ENCODE measurements at places on chromosomes 6 and 20. TPM values are rescaled to one million over a fixed set of nuclear protein-coding genes. Genes with fewer than 3 reads are reported as not detected.

KATNA1 gene
- 8.8 TPM for polyA plus RNA-seq

TMC2 gene
- polyA plus RNA-seq: not detected

SSTR4 gene
- not detected for polyA plus RNA-seq

- DNase-seq: no peak
Measured at GRCh38 chr20:3686867-3687321, 5.1 kb upstream of the ADAM33 start.

ZBTB9 gene
- polyA plus RNA-seq: 9.9 TPM

DNA sequence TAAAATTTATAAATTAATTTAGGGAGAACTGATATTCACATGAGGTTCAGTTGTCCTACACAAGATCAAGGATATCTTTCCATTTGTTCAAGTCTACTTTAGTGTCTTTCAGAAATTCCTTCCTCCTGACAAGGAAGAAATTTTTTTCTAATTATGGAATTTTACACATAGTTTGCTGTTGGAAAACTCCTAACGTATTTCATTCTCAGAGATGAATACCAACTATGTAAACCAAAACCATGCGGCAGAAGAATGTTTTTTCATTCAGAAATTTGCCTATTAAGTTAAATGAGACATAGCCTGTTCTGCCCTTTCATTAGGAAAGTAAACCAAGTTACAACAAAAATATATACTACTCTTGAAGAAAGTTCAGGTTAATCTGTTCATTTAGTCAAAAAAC, 111.2 kb upstream of the PRDM1 start:
- no peak for DNase-seq

DNA sequence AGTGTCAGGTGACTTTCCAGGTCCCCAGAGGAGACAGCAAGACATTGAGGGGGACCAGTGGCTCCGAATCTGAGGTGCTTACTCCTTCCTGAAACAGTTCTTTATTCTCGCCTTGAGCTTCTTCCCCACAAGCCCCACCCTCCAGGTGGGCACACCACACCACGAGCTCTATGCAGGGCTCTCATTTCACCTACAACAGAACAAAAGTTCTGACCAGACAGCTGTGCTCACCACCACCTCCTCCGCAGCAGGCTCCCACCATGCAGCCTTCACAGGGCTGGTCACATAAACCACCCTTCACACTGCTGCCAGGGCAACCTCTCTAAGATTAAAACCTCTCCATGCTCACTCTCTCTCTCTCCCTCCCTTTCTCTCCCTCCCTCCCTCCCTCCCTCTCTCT, 384.5 kb upstream of the ARID1B start:
- DNase-seq: no peak

DNA sequence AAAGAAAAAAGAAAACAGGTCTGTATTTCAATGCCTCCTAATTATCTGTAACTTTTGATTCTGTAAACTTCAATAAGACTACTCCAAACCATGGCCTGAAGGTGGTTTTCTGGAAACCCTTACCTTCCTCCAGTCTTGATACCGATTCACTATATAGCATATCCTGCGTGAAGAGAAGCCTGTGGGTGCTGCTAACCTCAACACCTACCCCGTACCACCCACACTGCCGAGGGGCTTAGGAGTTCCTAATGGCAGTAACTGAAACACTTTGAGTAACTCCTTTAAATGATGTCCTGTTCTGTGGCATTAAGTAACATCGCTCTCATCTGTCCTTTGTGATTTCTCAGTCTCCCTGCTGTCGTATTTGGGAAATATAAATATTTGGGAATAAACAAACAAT, 104.5 kb upstream of the CARMIL1 start:
- DNase-seq: no peak

DNA sequence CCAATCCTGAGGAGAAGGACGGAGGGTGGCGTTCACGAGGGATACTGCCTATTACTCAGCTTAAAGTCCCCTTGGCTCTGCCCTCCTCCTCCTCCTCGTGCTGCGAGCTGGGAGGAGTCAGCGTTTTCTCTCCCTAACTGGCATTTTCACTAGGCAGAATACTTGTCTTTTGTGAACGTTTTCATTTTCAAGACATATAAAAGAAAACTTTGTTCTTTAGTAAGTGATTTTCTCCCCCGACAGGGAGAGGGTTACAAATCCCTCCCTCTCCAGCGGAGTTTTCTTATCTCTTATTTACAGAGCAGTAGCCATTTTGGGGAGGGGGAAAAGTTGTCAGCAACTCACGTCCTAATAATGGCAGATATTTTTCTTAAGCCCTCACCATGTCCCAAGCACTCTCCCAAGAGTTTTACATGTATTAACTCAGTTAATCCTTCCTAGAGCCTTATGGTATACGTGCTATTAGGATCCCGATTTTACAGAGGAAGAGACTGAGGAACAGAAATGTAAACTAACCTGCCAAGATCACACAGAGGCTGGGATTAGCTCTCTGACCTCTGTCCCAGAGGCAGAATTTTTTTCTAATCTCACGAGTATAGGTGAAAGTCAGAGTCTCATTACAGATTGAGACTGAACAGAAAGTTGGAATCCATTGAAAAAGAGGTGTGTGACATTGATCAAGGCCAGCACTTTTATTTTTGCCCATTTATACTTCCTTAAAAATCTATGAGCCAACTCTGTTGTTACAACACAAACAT, 30.0 kb upstream of the ZNF217 start:
- DNase-seq: peak; percentile 88

PHF1 gene
- polyA plus RNA-seq: 21.4 TPM

EMILIN3 gene
- polyA plus RNA-seq: 0.66 TPM

BTN1A1 gene
- not detected for polyA plus RNA-seq

DNA sequence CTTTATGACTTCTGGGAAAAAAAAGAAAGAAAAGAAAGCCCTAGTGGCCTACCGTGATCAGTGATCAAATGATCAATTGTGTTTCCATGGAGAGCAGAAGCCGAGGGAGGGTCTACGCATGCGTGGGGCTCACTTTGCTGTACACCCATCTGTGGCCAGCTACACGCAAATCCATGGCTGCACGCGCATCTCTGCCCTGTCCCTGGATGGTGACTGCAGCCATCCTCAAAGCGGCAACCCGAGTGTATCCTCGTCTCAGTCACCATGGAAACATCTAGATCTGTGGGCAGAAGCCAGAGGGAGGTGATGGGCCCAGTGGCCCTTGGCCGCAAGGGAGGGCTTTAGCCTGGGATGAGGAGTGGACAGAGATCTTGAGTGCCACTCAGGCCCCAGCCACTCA, 785 bp upstream of the ULBP3 start:
- DNase-seq: no peak

DNA sequence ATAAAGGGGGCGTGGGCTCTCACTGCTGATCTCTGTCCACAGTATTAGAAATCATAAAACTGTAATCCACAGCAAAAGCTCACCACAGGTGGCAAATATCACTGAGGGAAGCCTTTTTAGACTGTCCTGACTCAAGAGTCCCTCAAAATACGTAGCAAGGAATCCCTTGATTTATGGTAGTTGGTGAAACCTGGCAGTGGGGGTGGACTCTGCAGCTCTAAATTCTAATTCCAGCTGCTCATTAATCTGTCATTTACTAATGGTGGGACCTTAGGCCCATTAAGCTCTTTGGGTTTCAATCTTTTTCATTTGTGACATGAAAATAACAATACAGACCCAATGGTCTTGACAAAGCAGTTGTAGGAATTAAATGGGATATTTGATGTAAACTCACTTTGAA, 32.3 kb downstream of the GMDS start:
- no peak for DNase-seq

- no peak for DNase-seq
Measured at GRCh38 chr6:136076496-136076895, 173.6 kb downstream of the MTFR2 start.

RCAN2 gene
- not detected for polyA plus RNA-seq

TAAR8 gene
- polyA plus RNA-seq: not detected

DNA sequence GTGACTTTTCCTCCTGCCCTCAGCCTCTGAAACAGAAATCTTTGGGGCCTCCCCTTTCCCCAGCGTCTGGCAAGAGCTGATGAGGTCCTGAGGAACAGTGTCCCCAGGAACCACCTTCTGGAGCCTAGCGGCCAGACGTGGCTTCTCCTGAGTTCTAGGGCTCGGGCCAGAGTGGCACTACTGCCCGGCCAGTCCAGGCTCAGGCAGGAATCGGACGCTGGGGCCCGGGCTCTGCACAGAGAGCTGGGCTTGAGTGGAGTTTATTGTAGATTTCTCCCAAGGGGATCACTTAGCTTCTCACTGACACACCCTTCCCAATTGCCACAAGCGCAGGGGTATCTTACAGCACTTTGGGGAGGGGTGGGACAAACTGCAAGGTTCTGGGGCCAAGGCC, 20.2 kb downstream of the SDCBP2 start:
- DNase-seq: no peak

GRCh38 chr6:56497691-56498090, 145.0 kb downstream of the DST start:
- no peak for DNase-seq

- peak; percentile 9 for DNase-seq
Measured at GRCh38 chr6:16849280-16849987, 88.2 kb upstream of the ATXN1 start.

- DNase-seq: no peak
Measured at GRCh38 chr6:39897698-39898097, 36.6 kb downstream of the MOCS1 start.

GRCh38 chr20:31831211-31831610, 12.1 kb downstream of the MYLK2 start:
- DNase-seq: no peak

SLC35D3 gene
- not detected for polyA plus RNA-seq

LRRC73 gene
- 0.61 TPM for polyA plus RNA-seq

DNA sequence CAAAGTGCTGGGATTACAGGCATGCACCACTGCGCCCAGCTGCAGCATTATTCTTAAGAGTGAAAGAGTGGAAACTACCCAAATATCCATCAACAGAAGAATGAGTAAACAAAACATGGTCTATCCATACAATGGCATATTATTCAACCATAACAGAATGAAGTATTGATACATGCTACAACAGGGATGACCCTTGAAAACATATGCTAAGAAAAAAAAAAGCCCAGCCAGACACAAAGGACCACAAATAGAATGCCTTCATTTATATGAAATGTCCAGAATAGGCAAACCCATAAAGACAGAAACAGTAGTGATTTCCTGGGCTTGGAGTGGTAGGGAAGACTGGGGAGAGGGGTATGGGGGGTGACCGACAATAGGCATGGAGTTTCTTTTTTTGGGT, 7.1 kb downstream of the TUBB2B start:
- DNase-seq: no peak

NKX2-4 gene
- not detected for polyA plus RNA-seq

BACH2 gene
- 0.01 TPM for polyA plus RNA-seq

DNA sequence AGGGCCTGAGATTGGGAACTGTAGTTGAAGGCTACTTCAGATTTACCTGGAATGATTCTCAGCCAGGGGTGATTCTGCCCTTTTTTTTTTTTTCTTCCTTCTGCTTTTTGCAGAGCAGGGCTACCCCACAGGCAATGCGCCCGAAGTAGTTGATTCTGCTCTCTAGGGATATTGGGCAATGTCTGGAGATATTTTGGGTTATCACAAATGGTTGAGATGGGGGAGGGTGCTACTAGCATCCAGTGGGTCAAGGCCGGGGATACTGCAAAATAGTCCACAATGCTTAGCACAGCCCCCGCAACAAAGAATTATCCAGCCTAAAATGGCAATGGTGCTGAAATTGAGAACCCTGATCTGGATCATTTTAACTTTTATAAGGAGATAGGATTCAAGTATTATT, 71.2 kb upstream of the ZMYND8 start:
- no peak for DNase-seq

DNA sequence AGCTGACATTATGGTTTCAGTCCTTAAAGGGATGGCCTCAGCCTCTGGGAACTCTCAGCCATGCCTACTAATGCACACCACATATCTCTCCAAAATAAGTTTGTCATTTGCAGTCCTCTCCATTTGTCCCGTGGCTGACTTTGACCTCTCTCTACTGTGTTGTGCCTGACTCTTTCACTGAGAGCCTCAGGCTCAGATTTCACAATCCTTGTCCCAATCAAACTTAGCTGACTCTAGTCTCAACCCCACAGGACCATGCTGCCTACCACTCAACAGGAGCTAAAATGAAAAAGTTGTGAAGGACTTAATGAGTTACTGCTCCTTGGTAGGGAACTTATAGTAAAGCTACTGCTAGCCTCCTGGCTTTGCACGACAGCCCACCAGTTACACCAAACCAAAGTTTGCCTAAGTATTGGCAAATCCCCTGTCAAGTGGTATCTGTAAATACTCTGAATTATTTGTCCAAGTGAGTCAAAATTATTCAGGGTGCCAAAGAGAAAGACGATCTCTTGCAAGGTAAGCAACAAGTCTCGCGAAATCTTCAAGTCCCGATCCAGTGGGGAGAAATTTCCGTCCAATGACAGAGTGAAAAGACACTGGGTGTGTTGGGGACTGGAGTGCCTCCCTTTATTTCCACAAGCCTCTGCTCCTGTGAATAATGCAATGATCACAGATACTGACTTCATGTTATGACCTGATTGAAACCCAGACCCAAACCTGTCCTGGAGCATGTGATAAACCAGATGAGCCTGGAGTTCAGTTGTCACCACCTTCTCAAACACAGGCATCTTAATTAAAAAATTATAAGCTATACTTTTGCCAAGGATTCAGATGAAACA, 124.4 kb upstream of the FOXQ1 start:
- no peak for DNase-seq

ADGB gene
- polyA plus RNA-seq: not detected

DEFB124 gene
- not detected for polyA plus RNA-seq

GRCh38 chr6:11711003-11711983, 67.3 kb downstream of the ADTRP start:
- no peak for DNase-seq

COL11A2 gene
- polyA plus RNA-seq: 1.1 TPM

GRCh38 chr6:139355172-139355571, 19.3 kb downstream of the CITED2 start:
- no peak for DNase-seq

DNA sequence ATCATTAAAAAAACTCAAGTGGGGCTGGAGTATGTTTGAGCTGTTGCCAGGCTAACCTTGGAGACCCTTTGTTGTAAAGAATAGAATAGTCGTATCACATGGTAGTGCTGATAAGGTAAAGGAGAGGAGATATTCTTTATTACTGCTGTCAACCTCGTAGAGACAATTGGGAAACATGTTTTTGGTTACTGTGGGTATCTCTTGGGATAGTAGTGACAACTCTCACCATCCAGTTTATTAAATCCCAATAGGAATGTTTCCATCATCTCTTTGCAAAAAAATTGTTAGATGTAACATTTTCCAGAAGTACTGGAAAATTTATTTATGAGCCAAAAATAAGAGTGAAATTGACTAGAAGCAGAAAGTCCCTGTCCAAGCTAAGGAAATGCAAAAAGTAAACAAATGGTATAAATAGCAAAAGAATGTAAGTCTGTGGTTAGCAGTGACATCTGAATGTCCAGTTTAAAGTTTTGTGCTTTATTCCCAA, 829.3 kb upstream of the CITED2 start:
- no peak for DNase-seq

NRN1 gene
- 0.35 TPM for polyA plus RNA-seq

DNA sequence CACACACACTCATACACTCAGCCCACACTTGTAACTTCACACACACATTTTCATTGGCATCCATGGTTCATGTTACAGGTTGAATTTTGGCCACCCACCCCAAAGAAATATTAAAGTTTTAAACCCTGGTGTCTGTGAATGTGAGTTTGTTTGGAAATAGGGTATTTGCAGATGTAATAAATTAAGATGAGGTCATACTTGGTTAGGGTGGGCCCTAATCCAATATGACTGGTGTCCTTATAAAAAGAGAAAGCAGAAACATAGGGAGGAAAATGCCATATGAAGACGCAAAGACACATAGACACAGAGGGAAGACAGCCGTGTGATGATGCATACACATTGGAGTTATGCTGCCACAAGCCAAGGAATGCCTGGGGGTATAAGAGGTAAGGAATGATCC, 39.7 kb upstream of the HDDC2 start:
- DNase-seq: no peak

PTPN1 gene
- polyA plus RNA-seq: 25.6 TPM

AFDN gene
- polyA plus RNA-seq: 17.5 TPM

Data from A549 (cell line).